OCI-LY7 (cell line): ENCODE measurements at places on chromosomes 13 and 19.

- DNase-seq: no peak
These were observed 4.0 kb downstream of the FXYD3 start for GRCh38 chr19:35119578-35120155.

DNA sequence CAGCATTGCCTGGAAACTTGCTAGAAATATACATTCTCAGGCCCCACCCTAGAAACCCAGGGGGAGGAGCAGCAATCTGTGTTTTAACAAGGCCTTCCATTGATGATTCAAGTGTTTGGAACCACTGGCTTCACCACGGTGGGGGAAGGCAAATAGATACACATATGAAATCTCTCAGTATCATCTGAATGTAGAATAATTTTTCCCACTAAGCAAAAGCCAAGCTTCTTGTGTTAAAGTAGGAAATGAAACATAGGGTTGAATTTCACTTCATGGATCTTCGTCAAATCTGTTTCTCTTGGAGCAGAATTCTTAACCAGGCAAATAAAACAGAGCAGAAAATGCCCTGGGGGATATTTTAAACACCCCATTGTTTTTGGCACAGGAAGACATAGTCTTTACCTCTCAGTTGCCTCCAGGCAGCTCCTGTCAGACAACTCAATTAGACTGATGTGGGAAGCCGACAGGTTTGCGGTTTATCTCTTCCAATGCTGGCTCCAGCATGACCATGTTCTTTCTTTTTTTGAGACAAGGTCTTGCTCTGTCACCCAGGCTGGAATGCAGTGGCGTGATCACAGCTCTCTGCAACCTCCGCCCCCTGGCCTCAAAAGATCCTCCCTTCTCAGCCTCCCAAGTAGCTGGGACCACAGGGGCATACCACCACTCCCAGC is 213.0 kb downstream of the FOXO1 start:
- DNase-seq: no peak

DNA sequence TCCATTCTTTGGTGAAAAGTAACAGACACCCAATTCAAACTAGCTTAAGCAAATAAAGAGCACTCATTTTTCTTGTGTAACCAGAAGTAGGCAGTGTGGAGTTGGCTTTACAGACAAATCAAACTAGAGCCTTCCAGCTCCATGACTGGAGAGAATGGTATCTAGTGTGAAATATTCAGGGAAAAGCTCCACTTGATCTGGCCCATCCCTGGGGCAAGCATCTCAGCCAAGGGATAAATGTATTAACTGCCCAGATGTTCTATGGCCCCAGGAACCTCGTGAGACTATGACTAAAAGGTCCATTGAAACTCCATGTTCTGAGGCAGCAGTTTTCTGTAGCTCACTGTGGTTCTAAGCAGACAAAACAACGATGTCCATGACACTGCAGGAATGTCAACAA is 49.9 kb downstream of the TBC1D4 start:
- no peak for DNase-seq

- DNase-seq: no peak
These were observed 116.5 kb downstream of the RBM26 start for GRCh38 chr13:79289571-79289970.

GRCh38 chr19:51354103-51354741 is 12.0 kb downstream of the ETFB start:
- DNase-seq: no peak

DNA sequence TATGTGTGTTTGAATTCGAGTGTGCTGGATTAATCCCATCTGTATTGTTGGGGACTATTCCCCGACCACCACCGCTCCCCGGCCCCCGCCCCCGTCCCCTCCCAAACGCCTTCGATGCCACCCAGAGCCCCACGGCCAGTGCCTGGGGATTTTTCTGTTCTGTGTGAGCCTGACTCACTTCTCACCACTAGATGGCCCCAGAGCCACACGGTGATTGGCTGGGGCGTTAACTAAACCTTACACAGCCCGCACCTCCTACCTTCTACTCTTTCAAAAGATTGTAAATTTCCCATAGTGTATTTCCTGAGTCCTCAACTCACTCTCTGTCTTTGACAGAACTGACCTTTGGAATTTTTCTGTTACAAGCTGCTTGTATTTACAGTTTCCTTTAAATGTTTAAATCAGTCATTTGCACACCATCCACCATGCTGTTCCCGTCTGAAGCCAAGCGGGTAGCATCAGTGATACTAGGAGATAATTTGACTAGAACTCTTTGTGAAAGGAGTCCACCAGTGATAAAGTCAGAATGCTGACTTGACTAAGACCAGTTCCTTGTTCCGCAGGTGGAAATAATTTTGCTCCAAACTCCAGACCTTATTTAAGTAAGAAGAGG is 61.4 kb downstream of the RFX2 start:
- peak; percentile 77 for DNase-seq

GRCh38 chr19:12217332-12217731 is 54.4 kb downstream of the ZNF136 start:
- DNase-seq: no peak

DNA sequence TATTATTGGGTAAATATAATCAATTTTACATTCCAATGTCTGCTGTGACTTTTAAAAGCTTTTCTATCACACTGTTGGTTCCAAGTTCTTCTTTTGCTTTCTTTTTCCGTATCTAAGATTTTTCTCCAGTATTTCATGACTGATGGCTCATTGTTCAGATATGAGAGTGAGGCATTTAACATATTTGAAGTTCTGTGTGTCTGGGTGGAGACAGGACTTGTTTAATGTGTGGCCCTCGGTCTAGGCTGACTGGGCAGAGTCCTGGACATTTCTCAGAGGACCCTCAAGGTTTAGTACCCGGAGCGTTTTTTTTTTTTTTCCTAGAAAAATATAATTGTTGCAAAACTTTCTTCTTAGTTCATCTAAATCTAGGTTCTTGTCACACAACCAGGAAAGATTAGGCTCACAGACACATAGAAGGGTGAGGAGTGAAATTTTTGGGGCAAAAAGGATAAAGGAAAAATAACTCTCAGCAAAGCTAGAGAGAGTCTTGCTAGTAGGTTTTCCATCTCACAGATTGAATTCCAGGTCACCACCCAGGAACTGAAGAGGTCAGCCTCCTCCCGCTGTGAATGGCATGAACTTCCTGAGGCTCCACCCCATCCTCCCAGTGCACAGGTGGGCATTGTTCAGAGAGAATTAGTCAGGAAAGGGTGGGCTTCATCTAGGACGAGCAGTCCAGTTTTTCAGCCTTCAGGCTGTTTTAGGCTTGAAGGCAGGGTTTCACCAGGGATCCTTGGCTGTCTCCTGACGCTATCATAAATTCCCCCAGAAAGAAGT is 1002.4 kb upstream of the PCDH9 start:
- no peak for DNase-seq

GRCh38 chr13:29802621-29803020 is 47.8 kb downstream of the UBL3 start:
- DNase-seq: no peak

DNA sequence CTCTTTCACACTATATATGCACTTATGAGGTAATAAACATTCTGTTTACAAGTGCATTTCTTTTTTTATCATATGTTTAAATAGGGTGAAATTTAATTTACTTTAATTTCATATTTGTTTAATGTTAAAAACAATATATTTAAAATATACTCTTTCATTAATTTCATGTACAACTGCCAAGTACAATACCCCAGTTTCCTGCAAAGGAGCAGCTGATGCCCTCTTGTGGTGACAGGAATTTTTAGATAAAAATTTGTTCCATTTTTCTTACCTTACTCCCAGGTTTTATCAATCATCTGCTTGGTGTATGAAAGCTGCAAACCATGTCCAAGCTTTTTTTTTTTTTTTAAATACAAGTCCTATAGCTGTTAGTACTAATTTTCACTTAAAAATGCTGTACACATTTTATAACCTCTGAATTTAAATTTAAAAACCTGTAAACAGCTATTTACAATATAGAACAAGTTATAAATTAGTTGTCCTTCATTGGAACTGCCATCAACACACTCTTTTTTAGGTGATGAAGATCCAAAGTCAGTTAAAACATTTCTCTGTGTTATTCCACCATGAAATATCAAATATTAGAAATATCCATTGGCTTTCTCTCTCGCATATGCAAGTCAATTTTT is 4.9 kb downstream of the PCDH20 start:
- DNase-seq: peak; percentile 12

DNA sequence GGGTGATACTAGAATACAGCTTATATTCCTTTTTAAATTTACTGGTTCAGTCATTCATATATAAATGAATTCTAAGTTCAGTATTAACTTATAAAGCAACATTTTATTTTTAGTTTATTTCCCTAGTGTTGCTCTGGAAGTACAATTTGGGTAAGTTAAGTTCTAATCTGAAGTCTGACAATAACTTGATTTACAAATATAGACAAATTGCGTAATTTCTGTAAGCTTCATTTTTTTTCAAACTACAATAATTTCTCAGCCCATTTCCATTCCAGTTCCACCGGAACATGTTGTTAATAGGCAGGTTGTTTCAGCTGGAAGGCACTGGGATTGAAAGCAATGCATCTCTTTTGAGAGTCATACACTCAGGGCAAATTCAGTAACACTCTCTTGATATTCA is 2000.7 kb downstream of the OLFM4 start:
- no peak for DNase-seq

- DNase-seq: peak; percentile 67
These were observed 4.9 kb downstream of the ZAR1L start for GRCh38 chr13:32310134-32310706.

DNA sequence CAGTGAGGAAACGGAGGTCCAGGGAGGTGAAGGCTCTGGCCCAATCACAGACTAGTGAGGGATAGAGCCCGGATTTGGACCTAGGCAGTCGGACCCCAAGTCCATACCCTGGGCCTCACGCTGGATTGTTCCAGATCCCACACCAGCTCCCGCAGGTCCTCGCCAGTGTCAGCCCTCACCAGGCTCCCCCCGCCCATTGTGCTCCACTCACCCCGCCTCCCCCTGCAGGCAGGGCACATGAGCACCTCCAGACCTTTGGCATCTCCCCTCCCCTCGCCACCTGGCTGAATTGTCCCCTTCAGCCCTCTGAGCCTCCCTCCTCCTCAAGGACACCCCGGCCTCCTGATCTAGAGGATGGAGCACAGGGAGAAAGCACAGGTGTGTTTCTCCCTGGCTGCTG is 152.4 kb downstream of the KATNAL1 start:
- DNase-seq: no peak

- DNase-seq: no peak
These were observed 11.9 kb upstream of the PLAUR start for GRCh38 chr19:43681821-43682220.

GRCh38 chr13:100566543-100566942 is 22.0 kb downstream of the GGACT start:
- no peak for DNase-seq

- no peak for DNase-seq
These were observed 216.4 kb downstream of the POSTN start for GRCh38 chr13:37382146-37382545.

- no peak for DNase-seq
These were observed 351.1 kb downstream of the DCT start for GRCh38 chr13:94128430-94128829.

DNA sequence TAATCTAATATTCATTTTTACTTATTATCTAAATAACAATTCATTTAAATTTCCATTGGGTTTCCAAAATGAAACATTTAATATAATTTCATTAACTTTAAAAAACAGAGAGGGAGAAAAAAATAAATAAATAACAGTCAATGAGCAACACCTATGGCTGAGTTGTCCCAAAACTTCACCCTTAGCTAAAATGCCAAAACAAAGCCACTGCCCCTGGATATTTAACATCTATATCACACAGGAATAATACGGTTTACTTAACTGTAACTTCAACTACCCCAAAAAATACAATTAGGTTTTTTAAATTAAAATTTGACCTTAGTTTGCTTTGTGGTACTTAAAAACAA is 541 bp downstream of the ELF1 start:
- DNase-seq: no peak

- DNase-seq: peak; percentile 43
These were observed 536 bp downstream of the UBA2 start for GRCh38 chr19:34428549-34429285.

GRCh38 chr19:51497666-51498065 is 3.9 kb downstream of the SIGLEC12 start:
- no peak for DNase-seq

- no peak for DNase-seq
These were observed 201.7 kb downstream of the SPRY2 start for GRCh38 chr13:80139196-80139595.

- DNase-seq: no peak
These were observed 215.3 kb downstream of the KLF5 start for GRCh38 chr13:73274147-73274546.

DNA sequence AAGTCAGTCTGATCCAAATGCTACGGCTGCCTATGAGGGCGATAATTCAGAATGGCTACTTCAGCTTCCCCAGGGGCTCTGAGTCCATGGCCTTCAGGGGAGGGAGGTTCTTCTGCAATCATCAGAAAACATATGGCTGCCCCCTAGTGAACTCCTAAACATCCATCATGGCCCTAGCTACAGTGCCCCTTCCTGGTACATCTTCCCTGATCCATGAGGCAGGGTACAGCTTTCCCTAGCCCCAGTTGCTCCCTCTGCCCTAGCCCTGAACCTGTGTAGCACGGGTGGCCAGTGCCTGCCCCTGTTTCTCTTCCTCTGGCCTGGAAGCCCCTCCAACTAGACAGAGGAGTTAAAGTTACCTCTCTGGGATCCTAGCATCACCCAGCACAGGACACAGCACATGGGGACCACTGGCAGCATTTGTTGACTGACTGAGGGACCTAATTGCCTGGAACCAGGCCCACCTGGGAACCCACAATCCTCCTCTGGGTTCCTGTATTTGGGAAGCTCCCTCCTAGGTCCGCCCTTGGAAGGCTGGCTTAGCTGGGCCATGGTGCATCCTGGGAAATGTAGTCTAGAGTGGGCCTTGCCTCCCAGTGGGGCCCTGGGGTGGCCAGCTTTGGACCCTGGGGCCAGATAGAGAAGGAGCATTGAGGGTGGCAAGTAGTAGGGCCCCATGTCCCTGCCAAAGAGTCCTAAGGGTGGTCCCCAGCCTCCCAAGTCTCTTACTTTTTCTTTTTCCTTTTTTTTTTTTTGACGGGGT is 17.7 kb upstream of the SEMA6B start:
- DNase-seq: no peak

DNA sequence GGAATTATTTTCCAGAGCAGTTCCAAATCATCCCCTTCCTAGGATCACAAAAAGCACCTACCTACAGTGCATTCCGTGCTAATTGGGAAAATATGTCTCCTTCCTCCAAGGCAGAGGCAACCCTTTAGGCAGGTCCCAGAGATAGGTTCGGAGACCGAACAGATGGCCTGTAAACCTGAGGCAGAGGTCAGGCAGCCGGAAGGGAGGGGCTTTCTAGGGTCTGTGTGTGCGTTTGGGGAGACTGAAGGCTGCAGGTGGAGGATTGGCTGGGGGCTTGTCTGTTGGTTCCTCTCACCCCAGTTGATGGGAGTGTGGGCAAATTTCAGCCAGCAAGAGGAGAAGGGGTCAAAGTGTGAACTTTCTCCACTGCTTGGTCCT is 7.1 kb downstream of the KCNN4 start:
- no peak for DNase-seq
